ENCODE measurements at places on chromosomes 7 and 10.

GRCh38 chr10:5616046-5616445 lies 50.3 kb downstream of the ASB13 start:
- no peak for DNase-seq

GRCh38 chr7:155796381-155797261 lies 15.6 kb downstream of the SHH start:
- DNase-seq = peak; percentile 63

- no peak for DNase-seq
These were observed 133.6 kb upstream of the ASAH2 start for GRCh38 chr10:50384898-50385297.

GRCh38 chr10:3776796-3777571 lies 8.0 kb downstream of the KLF6 start:
- DNase-seq = peak; percentile 81

DNA sequence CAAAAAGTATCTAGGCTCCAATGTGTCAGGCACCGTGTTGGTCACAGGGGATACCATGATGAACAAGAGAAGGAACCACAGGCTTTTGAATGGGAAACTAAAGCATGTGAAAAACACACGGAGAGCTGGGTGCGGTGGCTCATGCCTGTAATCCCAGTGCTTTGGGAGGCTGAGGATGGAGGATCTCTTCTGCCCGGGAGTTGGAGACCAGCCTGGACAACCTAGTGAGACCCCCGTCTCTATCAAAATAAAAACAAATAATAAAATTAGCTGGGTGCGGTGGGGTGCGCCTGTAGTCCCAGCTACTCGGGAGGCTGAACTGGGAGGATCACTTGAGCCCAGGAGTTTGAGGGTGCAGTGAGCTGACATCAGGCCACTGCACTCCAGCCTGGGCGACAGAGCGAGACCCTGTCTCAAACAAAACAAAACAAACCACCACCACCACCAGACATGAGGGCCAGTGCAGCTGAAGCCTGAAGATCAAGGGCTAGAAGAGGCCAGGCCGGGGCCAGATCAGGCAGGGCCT lies 611 bp upstream of the COPS6 start:
- DNase-seq = no peak
